ENCODE measurements at places on chromosomes 7 and 10. TPM values are rescaled to one million over a fixed set of nuclear protein-coding genes. Genes with fewer than 3 reads are reported as not detected.

Gene RET
- not detected for total RNA-seq

Gene FGL2
- not detected for total RNA-seq

Gene FAM13C
- total RNA-seq: 0.18 TPM

Gene SPDYE17
- not detected for total RNA-seq

Gene MMP21
- not detected for total RNA-seq

Gene NEUROG3
- not detected for total RNA-seq

Gene GNAT3
- not detected for total RNA-seq

Gene BLVRA
- 19.1 TPM for total RNA-seq

Gene PDZD7
- total RNA-seq: 1.5 TPM

Gene CARD11
- total RNA-seq: 5.4 TPM

Gene PRSS37
- total RNA-seq: not detected

Gene ANXA8
- 14.1 TPM for total RNA-seq

Gene STEAP2
- 13.5 TPM for total RNA-seq

Gene ITIH5
- 0.51 TPM for total RNA-seq

Gene HOXA11
- total RNA-seq: 0.53 TPM

Gene MKX
- total RNA-seq: 0.64 TPM

Gene MMD2
- total RNA-seq: not detected

Gene MALRD1
- 9.8 TPM for total RNA-seq

Gene TMEM236
- total RNA-seq: 0.64 TPM

Gene MICALL2
- 15.4 TPM for total RNA-seq

Gene PLPP4
- 0.61 TPM for total RNA-seq

Gene HILPDA
- 17.0 TPM for total RNA-seq

Gene ST8SIA6
- 0.16 TPM for total RNA-seq

Gene LRRC18
- total RNA-seq: not detected

Data from Caco-2 (cell line).